ENCODE measurements at places on chromosomes 6 and 20.

- no peak overlapping the region for H3K4me3 ChIP-seq
- H3K4me1 ChIP-seq, result peaks cover 9% of the 10 kb centered on the region
- peaks cover 24% of the 10 kb centered on the region for H3K27me3 ChIP-seq
- H3K27ac ChIP-seq, result no peak overlapping the region
- DNase-seq, result no peak
- H3K36me3 ChIP-seq, result no peaks in the 10 kb centered on the region
Observed at GRCh38 chr6:4270776-4271175, 135.4 kb upstream of the ECI2 start.

DNA sequence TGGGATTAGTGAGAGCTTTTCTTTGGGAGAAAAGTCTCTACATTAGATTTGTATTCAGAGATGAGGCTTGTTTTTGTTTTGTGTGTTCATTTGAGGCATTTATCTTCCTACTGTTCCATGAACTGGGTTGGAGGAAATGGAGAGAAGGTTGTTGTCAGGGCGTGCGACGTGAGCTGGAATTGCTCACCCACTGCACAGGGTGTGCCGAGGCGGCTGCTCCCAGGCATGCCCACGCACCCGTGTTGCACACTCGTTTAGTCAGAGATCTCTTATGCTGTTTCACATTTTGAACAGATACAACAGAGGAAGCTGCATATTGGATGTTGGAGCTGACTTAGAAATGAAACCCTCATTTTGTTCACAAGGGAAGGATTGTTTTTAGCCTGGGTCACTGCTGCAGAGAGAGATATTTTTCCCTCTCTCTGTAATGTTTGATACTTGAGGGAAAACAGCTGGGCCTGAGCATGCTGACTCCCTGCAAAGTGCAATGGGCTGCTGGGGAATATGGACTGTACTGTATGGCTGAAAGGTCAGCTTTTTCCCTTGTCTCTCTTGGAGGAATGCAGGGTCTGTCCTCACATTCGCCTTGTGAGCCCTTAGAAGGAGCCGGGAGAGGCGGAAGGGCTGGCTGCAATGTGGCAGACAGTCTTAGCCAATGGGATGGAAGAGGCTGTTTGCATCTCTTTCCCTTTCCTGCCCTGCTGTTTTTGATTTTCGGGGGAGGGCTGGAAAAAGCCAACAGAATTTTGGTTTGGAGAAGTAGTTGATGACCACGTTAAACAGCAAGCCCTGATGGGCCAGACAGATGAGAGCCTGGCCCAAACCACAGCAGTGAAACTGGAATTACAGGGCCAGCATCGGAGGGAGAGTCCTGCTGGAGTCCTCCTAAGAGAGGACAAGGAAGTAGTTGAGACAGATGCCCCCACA, 170.8 kb downstream of the SASH1 start:
- H3K27me3 ChIP-seq, result no peaks in the 10 kb centered on the region
- DNase-seq, result no peak
- H3K4me1 ChIP-seq, result no peaks in the 10 kb centered on the region
- H3K4me3 ChIP-seq, result no peak overlapping the region
- no peaks in the 10 kb centered on the region for H3K36me3 ChIP-seq

DNA sequence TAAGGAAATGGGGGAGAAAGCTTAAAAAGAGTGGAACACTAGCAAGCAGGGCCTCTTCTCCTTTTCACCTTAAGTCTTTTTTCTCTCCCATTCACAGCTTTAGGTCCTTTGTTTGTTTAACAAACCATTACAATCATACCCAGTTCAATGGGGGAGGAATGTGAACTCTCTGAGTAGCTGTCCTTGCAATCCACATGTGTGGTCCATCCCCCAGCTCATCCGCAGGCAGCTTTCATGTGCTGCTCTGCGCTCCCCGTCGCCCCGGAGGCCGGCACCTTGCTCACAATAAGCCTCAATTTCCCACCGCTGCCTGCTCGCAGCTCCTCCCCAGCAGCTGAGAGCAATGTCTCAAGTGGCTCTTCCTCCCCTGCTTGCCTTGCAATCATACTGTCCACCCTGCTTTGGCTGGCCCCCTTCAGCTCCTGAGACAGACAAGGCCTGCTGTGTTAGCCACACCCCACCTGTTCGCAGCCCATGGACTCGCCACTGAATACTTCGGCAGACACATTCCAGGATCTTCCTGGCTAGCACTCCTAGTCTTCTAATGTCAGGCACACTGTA, 49.1 kb downstream of the PLAGL1 start:
- no peak for DNase-seq
- H3K4me3 ChIP-seq, result no peak overlapping the region
- no peaks in the 10 kb centered on the region for H3K4me1 ChIP-seq
- no peak overlapping the region for H3K27ac ChIP-seq
- no peaks in the 10 kb centered on the region for H3K27me3 ChIP-seq
- H3K36me3 ChIP-seq, result no peaks in the 10 kb centered on the region

DNA sequence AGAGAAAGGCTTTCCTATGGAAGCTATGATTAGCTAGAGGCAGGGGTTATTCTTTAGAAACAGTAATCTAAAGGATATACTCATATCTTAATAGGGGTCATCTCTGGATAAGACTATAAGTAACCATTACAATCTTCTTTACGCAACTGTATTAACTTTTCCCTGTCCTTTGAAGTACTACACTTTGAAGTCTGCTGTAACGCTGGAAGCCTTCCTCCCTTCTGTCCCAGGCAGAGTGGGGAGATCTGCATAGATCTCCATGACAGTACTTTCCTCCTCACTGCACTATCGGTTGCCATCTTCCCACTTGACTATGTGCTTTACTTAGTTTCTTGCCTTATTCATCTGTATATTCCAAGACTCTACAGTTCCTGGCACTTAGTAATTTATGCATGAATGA, 20.1 kb downstream of the SLC35B3 start:
- H3K4me1 ChIP-seq, result no peaks in the 10 kb centered on the region
- H3K4me3 ChIP-seq, result no peak overlapping the region
- H3K27me3 ChIP-seq, result no peaks in the 10 kb centered on the region
- DNase-seq, result no peak

DNA sequence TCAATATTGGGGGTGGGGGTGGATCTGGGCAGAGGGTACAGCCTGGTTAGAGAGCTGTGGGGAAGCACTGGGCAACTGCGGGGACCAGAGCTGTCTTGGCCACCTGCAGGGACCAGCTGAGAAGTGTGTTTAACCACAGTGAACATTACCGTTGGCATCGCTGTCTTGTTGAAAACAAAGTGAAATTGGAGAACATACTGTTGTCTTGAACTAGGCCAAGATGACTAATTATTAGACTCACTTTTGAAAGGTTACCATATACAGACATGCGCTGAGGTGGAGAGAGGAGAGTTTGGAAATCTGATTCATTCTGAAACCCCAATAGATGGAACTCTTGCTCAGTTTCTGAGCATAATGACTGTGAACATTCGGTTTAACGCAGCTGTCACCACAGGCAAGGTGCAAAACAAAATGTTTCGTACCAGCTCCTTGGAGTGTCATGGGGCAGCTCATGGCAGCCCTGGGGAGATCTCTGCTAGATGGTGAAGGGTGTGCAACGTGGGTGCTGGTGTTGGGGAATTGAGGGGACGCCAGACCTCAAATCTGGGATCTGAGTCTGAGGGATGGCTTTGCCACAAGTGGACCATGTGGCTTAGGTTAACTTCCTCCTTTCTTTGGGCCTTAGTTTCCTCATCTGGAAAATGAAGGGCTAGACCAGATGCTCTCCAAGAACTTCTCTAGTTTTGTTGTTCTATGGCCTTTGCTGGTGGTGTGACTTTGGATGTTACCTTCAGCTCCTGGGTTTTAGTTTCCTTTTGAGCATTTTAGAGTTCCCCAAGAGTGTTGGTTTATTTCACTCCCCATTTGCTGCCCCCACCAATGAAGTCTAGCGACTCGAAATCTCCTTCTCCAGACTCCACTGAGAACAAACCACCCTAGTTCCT, 24.6 kb upstream of the GTSF1L start:
- H3K27me3 ChIP-seq, result peaks cover 72% of the 10 kb centered on the region
- H3K36me3 ChIP-seq, result no peaks in the 10 kb centered on the region
- peaks cover 6% of the 10 kb centered on the region for H3K4me1 ChIP-seq
- H3K27ac ChIP-seq, result no peak overlapping the region
- no peak overlapping the region for H3K4me3 ChIP-seq

- H3K27ac ChIP-seq, result no peak overlapping the region
- H3K27me3 ChIP-seq, result peaks cover 38% of the 10 kb centered on the region
- H3K4me3 ChIP-seq, result no peak overlapping the region
- no peak for DNase-seq
- no peaks in the 10 kb centered on the region for H3K4me1 ChIP-seq
Observed at GRCh38 chr6:71103130-71103529, 146.3 kb upstream of the B3GAT2 start.

DNA sequence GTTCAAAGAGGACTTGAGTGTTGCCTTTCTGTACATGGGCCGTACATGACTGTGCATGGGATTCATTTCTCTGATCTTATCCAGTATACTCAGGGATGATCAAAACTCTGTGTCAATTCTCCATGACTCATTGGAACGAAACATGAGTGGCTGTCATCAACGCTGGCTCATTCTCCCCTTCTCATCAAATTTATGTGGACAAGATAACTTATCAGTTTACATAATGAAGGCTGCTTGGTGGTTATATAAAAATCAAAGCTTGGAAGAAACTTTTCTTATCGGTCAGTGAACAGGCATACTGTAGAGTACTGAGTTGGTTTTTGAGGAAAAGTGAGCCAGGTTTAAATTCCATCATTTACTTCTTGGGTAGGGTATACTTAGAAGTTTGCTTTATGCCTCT, 24.9 kb downstream of the CRISP1 start:
- no peaks in the 10 kb centered on the region for H3K4me1 ChIP-seq
- H3K27ac ChIP-seq, result no peak overlapping the region
- H3K4me3 ChIP-seq, result no peak overlapping the region
- H3K36me3 ChIP-seq, result no peaks in the 10 kb centered on the region

- H3K4me1 ChIP-seq, result peaks cover 64% of the 10 kb centered on the region
- no peaks in the 10 kb centered on the region for H3K27me3 ChIP-seq
- H3K36me3 ChIP-seq, result peaks cover 77% of the 10 kb centered on the region
- H3K27ac ChIP-seq, result peak overlapping the region; percentile 52
- H3K4me3 ChIP-seq, result peak overlapping the region; percentile 81
- DNase-seq, result peak; percentile 97
Observed at GRCh38 chr20:63978319-63979228, 868 bp downstream of the SAMD10 start.

DNA sequence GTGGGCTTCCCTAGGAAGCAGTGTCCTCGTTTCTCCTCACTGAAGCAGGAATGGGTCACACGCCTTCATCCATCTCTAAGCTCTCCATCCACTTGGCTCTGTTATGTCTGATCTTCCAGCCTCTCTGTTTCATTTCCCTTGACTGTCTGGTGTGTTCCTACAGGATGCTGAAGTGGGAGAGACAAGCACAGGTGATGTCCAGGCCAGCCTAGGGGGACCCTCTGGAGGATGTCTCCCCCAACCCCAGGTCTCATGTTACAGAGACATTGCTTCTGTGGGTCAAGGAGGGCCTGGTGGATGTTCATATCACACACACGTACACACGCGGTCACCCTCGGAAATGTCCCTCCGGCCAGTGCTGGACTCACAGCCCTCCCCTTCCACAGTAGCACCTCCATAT, 229.9 kb downstream of the CDC5L start:
- no peak for DNase-seq
- no peaks in the 10 kb centered on the region for H3K36me3 ChIP-seq
- H3K27ac ChIP-seq, result no peak overlapping the region
- no peaks in the 10 kb centered on the region for H3K4me1 ChIP-seq
